ENCODE measurements at places on chromosomes 1 and 21.

GRCh38 chr1:182823220-182823619, 15.9 kb upstream of the DHX9 start:
- no peak for DNase-seq

DNA sequence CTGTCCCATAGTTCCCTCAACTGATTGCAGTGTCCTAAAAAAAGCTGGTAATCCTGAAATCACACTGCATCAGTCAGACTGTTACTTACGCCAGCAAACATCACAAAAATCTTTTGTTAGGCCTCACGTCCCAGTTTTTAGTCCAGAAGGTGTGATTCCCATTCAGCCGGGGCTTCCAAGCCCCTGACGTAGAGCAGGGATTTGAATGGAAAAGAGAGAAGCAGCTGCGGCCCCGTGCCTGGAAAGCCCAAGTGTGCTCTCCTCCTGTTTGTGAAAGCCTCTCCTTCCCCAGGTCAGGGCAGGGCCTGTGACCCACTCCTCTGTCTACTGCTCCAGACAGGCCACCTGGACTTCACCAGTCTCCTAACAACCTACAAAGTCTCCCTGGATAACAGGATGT, 20.7 kb downstream of the KCNA10 start:
- DNase-seq: no peak

GRCh38 chr1:113779542-113779941, 20.3 kb upstream of the PHTF1 start:
- no peak for DNase-seq

DNA sequence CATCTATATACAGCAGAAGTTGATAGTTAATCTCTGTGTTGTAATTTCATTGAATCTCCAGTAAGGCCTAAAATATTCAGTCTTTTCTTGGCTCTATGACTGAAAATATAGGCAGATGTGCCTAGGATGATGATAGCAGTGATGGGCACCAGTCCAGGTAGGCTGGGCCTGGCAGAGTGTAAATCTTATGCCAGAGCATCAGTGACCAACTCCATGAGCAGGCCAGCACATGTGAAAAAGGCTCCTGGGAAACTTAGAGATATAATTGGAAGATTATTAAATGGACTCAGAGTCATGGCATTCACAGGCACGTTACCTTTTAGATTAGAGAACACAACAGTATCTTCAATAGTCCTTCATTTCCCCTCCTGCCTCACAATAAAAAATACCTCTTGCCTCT, 20.7 kb upstream of the CYYR1 start:
- no peak for DNase-seq

DNA sequence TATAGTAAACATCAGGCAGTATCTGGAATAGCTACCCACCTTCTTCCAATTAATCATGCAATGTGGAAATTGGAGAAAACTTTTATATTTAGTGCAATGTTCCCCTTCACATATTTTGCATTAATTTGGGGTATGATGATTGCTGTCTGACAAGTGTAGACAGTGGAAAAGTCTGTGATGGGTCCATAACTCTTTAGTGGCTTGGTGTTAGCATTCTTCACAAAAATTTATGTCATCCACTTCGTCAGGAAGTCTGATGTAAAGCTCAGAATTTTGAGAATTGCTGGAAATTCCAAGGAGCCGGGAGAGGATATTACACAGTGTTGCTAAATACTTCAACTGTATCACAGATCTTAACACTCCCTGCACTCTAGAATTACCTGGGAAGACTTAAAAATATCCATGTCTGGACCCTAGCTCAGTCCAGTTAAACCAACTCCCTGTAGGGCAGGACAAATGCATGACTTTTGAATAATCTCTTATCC, 549.7 kb upstream of the PLXNA2 start:
- DNase-seq: no peak

GRCh38 chr1:238404481-238404880, 513.8 kb upstream of the ZP4 start:
- DNase-seq: no peak

DNA sequence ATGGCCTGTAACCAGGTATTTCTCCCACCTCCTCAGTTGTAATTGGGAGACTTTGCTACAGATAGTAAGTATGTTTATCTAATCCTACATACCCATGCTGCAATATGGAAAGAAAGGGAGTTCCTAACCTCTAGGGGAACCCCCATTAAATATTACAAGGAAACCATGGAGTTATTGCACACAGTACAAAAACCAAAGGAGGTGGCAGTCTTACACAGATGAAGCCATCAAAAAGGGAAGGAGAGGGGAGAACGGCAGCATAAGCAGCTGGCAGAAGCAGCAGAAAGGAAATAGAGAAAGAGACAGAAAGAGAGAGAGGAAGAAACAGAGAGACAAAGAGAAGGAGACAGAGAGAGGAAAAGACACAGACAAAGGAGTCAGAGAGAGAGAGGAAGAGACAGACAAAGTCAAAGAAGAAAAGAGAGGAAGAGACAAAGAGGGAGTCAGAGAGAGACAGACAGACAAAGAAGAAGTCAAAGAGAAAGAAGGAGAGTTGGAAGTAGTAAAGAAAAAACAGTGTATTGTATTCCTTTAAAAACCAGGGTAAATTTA, 142.9 kb downstream of the FASLG start:
- DNase-seq: no peak

DNA sequence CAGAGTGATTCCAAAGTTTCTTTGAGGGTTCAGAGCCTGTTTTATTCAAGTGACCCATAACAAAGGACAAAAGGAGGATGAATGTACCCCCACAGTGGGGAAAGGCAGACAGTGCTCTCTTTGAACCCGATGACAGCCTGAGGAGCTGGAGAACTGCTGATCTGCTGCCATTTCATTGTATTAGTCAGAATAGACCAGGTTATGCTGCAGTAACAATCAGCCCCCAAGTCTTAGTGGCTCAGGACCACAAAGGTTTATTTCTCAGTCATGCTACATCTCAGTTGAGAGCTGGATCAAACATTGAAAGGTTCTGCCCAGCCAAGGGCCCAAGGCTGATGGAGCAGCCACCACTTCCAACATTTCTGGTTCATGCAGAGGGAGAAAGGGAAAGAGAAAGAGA, 88.9 kb downstream of the HUNK start:
- DNase-seq: no peak

Measured in activated CD4-positive, alpha-beta T cell treated with anti-CD3 and anti-CD28 coated beads, Interleukin-2, Interleukin-6, amounts not matched to agents 100 ng/mL and 50 ng/mL, durations not matched to agents 16 hours and 8 hours (primary cell).